ENCODE measurements at places on chromosomes 16 and 17.

DNA sequence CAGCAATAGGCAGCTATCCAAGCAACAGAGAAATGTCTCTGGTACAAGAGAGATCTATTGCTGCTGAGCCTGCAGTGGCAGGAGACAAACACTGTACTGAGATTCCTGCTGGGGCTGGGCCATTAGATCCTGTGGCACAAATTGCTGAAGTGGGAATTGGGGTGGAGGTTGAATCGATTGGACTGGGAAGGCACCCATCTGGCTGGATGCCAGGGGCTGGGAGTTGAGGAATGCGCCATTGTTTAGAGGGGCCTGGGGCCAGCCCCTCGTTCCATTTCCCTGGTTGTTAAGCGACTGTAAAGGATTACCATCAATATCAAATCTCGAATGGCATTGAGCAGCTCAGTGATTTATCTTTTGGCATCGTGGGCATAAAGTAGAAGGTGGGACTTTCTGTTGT lies 54.1 kb upstream of the ARL4D start:
- no peak for DNase-seq

DNA sequence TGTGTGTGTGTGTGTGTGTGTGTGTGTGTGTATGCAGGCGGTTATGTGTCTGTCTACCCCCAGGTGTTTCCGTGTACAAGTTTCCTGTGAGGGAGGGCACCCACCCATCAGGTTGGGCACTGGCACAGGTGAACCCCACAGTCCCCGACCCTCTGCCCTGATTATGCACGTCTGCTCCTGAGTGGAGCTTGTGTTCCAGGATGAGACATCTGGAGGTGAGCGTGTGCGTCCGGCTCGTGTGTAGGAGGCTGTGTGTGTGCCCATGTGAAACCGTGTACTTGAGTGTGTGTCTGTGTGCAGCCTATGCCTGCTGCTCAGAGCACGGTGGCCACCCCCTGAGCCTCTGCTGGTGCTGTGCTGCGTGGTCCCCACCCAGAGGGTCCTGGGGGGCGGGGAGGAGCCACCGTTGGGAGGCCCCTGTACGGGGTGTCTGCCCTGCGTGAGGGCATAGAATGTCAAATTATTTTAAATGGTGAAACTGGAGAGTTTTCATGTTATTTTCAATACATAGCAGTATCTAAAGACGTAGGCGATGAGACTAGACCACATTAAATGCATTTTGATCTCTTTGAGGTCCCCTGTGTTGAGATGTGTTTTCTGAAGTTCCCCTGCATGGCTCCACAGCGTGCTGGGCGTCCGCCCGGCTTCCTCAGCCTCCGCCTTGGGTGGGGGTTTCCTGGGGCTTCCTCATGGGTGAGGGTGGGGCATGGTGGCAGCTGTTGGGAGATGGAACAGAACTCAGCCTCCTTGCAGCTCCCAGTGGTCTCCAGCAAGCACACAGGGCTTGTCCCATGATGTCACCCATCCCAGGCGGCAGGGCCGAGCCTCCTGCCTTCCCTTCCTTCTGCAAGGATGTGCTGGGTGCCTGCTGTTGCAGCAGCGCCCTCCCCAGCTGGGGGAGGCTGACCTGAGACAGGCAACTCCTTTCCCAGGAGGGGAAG lies 43.4 kb downstream of the KCNJ12 start:
- no peak for DNase-seq

GRCh38 chr17:29591146-29591736 lies 1.7 kb upstream of the ANKRD13B start:
- peak; percentile 35 for DNase-seq

DNA sequence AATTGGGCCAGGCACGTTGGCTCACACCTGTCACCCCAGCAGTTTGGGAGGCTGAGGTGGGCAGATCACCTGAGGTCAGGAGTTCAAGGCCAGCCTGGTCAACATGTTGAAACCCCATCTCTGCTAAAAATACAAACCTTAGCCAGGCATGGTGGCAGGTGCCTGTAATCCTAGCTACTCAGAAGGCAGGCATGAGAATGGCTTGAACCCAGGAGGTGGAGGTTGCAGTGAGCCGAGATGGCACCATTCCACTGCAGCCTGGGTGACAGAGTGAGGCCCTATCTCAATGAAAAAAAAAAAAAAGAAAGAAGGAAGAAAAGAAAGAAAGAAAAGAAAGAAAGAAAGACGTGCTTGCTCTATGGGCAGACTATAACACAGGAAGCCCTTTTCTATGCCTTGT lies 84.4 kb downstream of the FOXL1 start:
- DNase-seq = no peak

GRCh38 chr16:84324434-84325262 lies 30.0 kb downstream of the WFDC1 start:
- no peak for DNase-seq

DNA sequence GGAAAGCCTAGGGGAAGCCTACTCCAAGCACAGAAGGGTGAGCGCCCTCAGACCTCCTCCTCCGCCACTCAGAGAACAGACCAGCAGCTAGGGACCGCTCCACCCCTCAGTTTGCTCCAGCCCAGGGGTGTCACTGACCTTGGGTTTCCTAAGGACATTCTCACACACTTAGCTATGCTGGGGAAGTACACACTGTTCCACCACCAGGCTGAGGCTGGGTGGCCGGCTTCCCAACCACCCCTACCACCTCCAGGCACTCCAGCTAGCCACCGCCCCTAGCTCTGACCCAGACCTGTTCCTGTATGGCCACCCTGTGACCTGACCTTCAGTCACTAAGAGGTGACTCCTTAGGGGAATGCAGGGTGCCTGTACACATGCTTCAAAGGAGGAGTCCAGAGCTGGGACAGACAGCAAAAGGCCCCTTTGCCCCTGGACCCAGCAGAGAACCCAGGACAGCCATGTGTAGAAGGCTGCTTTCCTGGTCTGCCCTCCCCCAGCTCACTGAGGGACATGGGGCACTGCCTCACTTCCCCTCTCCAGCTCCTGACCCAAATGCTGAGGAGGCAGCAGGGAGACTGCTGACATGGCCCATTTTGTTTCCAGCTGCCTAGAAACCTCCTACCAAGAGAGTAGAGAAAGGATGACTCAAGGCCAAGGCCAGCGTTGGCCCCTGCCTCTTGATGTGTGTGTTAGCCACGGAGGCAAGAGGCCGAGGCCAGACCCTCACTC lies 6.7 kb downstream of the HSPB9 start:
- DNase-seq = no peak

- no peak for DNase-seq
These were observed 5.5 kb upstream of the MNT start for GRCh38 chr17:2406271-2406902.

DNA sequence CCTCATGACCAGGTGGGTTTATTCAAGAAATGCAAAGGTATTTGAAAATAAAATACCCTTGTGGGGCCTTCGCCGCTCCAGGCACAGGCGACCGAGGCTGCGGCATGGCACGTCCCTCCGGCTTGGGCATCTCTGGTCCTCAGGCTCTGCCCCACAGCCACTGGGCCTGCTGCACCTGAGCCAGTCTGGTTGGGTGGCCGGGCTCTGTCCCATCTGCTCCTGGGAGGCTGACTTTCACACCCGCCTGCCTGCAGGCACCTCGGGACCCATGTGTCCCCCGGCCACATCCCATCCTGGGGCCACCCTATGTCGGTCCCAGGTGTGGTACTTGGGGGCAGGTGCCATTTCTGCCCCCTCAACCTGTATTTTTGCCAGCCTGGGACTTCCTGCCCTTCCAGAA lies 20.9 kb downstream of the OSBPL7 start:
- DNase-seq = no peak

- no peak for DNase-seq
These were observed 5.5 kb downstream of the SEC14L1 start for GRCh38 chr17:77146246-77146632.

GRCh38 chr17:39745335-39746144 lies 7.8 kb downstream of the GRB7 start:
- no peak for DNase-seq

Measured in amygdala (tissue), 56 donors.